Heart left ventricle (tissue), 16 donors: ENCODE measurements at places on chromosomes 3 and 15. TPM values are rescaled to one million over a fixed set of nuclear protein-coding genes. Genes with fewer than 3 reads are reported as not detected.

DNA sequence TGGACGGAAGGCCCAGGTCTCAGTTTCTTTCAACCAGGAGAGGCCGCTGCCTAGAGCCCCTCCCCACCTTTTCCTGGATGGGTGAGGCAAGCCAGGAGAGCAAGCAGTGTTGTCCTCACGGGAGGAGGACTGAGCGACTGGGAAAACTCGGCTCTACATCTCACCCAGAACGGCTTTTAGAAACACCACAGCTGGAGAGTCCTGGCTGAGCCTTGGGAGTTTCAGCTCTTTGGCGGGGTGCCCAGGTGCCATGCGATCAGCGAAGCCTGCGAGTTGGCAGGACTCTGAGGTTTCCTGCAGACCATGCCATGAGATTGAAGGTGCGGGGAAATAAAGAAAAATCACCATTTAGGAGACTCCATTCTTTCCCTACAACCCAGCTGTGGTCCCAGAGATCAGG is 26.0 kb downstream of the PPCDC start:
- DNase-seq, result peak; percentile 87
- H3K4me3 ChIP-seq, result no peak overlapping the region
- H3K36me3 ChIP-seq, result no peaks in the 10 kb centered on the region

DNA sequence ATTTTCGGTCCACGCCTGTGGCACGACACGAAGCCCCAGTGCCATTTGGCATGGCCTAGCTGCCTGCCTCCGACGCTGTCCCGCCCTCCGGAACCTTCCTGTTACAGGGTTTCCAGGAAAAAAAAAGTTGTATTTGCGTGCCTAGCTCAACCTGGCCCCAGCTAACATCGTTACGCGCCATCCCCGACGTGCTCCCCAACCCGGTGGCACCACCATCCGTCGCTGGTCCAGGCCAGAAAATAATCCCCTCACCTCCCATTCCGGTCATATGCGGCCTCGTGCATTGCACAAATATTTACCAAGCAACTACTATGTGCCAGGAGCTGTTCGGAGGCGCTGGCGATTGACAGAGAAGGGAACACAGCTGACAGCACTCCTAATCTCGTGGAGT is 1.4 kb upstream of the CYP1A1 start:
- H3K27ac ChIP-seq, result no peak overlapping the region
- peak overlapping the region; percentile 70 for H3K4me3 ChIP-seq
- peaks cover 21% of the 10 kb centered on the region for H3K4me1 ChIP-seq
- no peak for DNase-seq

Gene SRGAP3
- 9.3 TPM for total RNA-seq

Gene ZNF660
- 0.31 TPM for total RNA-seq

- H3K27me3 ChIP-seq, result no peaks in the 10 kb centered on the region
- peaks cover 57% of the 10 kb centered on the region for H3K36me3 ChIP-seq
- H3K4me1 ChIP-seq, result no peaks in the 10 kb centered on the region
- no peak for DNase-seq
These were observed 7.0 kb upstream of the C15orf40 start for GRCh38 chr15:83018436-83018835.

- H3K27me3 ChIP-seq, result no peaks in the 10 kb centered on the region
- H3K4me3 ChIP-seq, result no peak overlapping the region
- H3K27ac ChIP-seq, result no peak overlapping the region
- no peaks in the 10 kb centered on the region for H3K36me3 ChIP-seq
These were observed 15.3 kb upstream of the KLHL25 start for GRCh38 chr15:85810075-85810474.

DNA sequence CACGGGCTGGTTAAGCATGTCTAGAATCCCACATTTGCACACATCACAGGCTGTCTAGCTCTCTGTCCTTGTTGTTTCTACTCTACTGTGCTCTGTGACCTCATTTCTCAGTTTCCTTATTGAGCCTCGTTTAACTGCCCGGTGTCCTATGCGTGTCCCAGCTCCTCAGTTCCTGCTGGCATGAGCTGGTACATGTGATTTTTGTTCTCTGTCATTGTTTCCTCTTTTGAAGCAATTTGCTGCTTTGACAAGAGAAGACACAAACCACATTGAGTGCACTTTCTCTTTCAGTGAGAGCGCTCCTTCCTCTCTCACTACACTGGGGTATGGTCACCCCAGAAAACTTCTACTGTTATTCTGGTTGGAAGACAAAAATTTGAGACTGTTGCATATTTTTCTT is 563.5 kb downstream of the PDCD6IP start:
- no peak overlapping the region for H3K4me3 ChIP-seq
- DNase-seq, result no peak
- no peak overlapping the region for H3K27ac ChIP-seq
- no peaks in the 10 kb centered on the region for H3K36me3 ChIP-seq
- no peaks in the 10 kb centered on the region for H3K4me1 ChIP-seq

Gene TMEM207
- total RNA-seq, result not detected

Gene OR5K2
- not detected for total RNA-seq

GRCh38 chr15:70474471-70475406 is 288.6 kb downstream of the UACA start:
- peak; percentile 79 for DNase-seq
- no peaks in the 10 kb centered on the region for H3K27me3 ChIP-seq
- no peaks in the 10 kb centered on the region for H3K36me3 ChIP-seq
- no peak overlapping the region for H3K4me3 ChIP-seq
- H3K4me1 ChIP-seq, result no peaks in the 10 kb centered on the region

Gene FGD5
- total RNA-seq, result 17.5 TPM

Gene UBA3
- total RNA-seq, result 75.3 TPM

GRCh38 chr3:94065819-94066480 is 3.1 kb downstream of the NSUN3 start:
- peaks cover 20% of the 10 kb centered on the region for H3K36me3 ChIP-seq
- H3K27ac ChIP-seq, result no peak overlapping the region
- H3K4me3 ChIP-seq, result no peak overlapping the region
- DNase-seq, result no peak
- peaks cover 48% of the 10 kb centered on the region for H3K4me1 ChIP-seq

- peak overlapping the region; percentile 55 for H3K27ac ChIP-seq
- peaks cover 67% of the 10 kb centered on the region for H3K4me1 ChIP-seq
- DNase-seq, result peak; percentile 59
- H3K36me3 ChIP-seq, result no peaks in the 10 kb centered on the region
These were observed 267.0 kb downstream of the PTPRG start for GRCh38 chr3:61828184-61828874.

Gene MUC13
- total RNA-seq, result not detected

DNA sequence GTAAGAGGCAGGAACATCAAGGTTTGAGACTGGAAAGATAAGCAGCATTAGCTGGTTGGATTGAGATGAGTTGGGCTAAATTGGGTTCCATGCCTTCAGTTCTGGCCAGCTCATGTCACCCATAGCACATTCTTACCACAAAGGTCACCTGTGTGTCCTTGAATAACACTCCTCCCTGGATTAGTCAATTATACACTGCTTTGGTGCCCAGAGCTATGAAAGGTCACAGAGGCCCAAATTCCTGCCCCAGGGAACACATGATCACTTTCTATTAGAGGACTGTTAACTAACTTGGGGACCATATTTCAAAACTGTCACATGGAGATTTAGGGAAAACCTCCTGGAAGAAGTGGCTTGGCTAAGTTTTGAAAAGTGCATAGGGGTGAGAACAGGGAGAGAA is 40.1 kb upstream of the XCR1 start:
- H3K27ac ChIP-seq, result peak overlapping the region; percentile 7
- no peaks in the 10 kb centered on the region for H3K27me3 ChIP-seq
- H3K4me1 ChIP-seq, result no peaks in the 10 kb centered on the region
- H3K4me3 ChIP-seq, result no peak overlapping the region

- no peak overlapping the region for H3K27ac ChIP-seq
- no peak overlapping the region for H3K4me3 ChIP-seq
- no peaks in the 10 kb centered on the region for H3K36me3 ChIP-seq
- DNase-seq, result no peak
- peaks cover 60% of the 10 kb centered on the region for H3K4me1 ChIP-seq
- no peaks in the 10 kb centered on the region for H3K27me3 ChIP-seq
These were observed 34.3 kb downstream of the STT3B start for GRCh38 chr3:31567036-31567435.

Gene CSPG5
- 0.20 TPM for total RNA-seq

DNA sequence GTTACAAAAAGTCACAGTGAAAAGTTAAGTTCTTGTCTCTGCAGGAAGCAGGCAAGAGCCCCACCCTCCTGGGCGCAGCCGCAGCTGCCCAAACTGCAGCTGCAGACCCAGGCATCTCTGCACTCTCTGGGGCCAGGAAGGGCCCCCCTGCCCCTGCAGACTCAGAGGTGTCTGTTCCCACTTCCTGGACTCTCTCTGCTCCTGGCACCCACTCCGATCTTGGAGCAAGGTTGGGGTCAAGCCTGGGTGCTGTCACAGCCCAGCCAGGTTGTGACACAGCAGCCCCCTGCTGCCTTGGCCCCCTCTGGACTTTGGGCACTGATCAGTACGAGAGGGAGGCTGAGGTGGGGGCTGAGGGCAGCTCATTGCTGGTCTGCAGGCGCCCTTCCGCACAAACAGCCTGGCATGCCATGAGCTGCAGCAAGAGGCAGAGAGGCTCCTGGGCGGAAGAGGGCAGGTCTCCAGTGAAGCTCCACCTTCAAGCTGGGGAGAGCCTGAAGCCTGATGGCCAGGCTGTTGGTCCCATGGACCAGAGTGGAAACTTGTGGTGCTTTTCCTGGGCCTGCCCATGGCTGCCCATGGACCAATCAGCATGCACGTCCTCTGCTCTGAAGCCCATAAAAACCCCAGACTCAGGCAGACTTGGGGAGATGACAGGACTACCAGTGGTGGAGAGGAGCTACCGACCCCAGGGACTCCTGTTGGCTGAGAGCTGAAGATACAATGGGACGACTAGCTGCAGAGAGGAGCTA is 42.9 kb upstream of the LRRFIP2 start:
- no peaks in the 10 kb centered on the region for H3K36me3 ChIP-seq
- H3K4me3 ChIP-seq, result no peak overlapping the region
- peaks cover 12% of the 10 kb centered on the region for H3K4me1 ChIP-seq

Gene CHST2
- 2.8 TPM for total RNA-seq

DNA sequence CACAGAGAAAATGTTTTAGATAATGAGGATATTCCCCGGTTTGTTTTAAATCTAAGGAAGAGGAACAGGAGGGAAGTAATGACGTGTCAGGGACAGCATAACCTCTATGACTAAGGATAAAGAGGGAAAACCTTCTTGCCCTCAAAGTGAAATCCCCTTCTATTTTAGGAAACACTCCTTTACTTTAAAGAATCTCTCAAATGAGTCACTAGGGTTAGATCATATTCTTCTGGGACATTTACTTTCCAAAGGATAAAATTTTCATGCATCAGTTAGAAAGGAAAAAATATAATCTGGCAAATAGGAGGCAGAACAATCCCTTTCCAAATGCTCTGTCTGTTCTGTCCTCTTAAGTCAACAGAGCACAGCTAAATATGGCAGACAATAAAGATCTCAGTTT is 43.2 kb upstream of the UBE2E2 start:
- no peaks in the 10 kb centered on the region for H3K4me1 ChIP-seq
- DNase-seq, result no peak
- H3K27me3 ChIP-seq, result no peaks in the 10 kb centered on the region
- H3K27ac ChIP-seq, result no peak overlapping the region

Gene TMCC1
- total RNA-seq, result 38.3 TPM

- no peaks in the 10 kb centered on the region for H3K4me1 ChIP-seq
- H3K36me3 ChIP-seq, result peaks cover 15% of the 10 kb centered on the region
- no peak for DNase-seq
- no peak overlapping the region for H3K27ac ChIP-seq
- peaks cover 14% of the 10 kb centered on the region for H3K27me3 ChIP-seq
These were observed 3.7 kb downstream of the BOC start for GRCh38 chr3:113214917-113215595.

GRCh38 chr3:46959161-46959511 is 17.4 kb downstream of the CCDC12 start:
- H3K4me3 ChIP-seq, result no peak overlapping the region
- no peak for DNase-seq
- no peaks in the 10 kb centered on the region for H3K36me3 ChIP-seq
- H3K27me3 ChIP-seq, result no peaks in the 10 kb centered on the region
- peaks cover 46% of the 10 kb centered on the region for H3K4me1 ChIP-seq
- peak overlapping the region; percentile 73 for H3K27ac ChIP-seq

- H3K4me1 ChIP-seq, result peaks cover 13% of the 10 kb centered on the region
- no peaks in the 10 kb centered on the region for H3K27me3 ChIP-seq
- no peak overlapping the region for H3K27ac ChIP-seq
- no peaks in the 10 kb centered on the region for H3K36me3 ChIP-seq
These were observed 346.6 kb downstream of the ZBTB20 start for GRCh38 chr3:114800272-114801031.

GRCh38 chr3:43537225-43537624 is 84.6 kb downstream of the ANO10 start:
- DNase-seq, result no peak
- H3K4me3 ChIP-seq, result no peak overlapping the region
- no peaks in the 10 kb centered on the region for H3K36me3 ChIP-seq
- H3K27ac ChIP-seq, result no peak overlapping the region

DNA sequence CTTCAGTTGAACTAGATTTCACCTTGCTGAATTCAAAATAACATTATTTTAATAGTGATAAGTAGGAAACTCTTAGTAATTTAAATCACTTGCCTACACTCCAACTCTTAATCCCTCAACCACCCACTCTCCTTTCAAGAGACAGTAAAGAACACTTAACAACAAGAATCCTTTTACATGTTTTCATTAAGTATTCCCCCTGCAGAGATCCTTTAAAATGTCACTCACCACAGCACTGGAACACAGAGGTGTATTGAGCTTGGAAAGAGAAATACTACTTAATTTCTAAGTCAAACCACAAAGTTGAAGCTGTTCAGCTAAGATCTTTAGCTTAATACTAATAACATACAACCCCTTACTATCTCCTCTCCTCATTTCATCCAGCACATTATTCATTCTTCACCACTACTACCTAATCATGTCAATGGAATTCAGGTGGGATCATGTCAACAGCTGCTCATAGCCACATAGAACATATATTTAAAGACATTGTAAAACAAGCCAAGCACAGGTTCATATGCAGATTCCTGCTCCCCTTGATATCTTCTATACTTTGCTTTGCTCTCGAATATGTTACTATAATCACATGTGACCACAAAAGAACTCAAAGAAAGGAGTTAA is 40.5 kb downstream of the IMPG2 start:
- no peaks in the 10 kb centered on the region for H3K27me3 ChIP-seq
- H3K36me3 ChIP-seq, result no peaks in the 10 kb centered on the region
- H3K4me1 ChIP-seq, result no peaks in the 10 kb centered on the region
- DNase-seq, result no peak
- H3K27ac ChIP-seq, result no peak overlapping the region

- DNase-seq, result no peak
- H3K36me3 ChIP-seq, result no peaks in the 10 kb centered on the region
- no peaks in the 10 kb centered on the region for H3K4me1 ChIP-seq
- no peak overlapping the region for H3K27ac ChIP-seq
- no peaks in the 10 kb centered on the region for H3K27me3 ChIP-seq
These were observed 172.5 kb downstream of the NTRK3 start for GRCh38 chr15:88083811-88084760.
